ENCODE measurements at places on chromosomes 7 and 10. TPM values are rescaled to one million over a fixed set of nuclear protein-coding genes. Genes with fewer than 3 reads are reported as not detected.

- no peak overlapping the region for H3K4me3 ChIP-seq
- no peaks in the 10 kb centered on the region for H3K27me3 ChIP-seq
- H3K27ac ChIP-seq: no peak overlapping the region
- H3K36me3 ChIP-seq: no peaks in the 10 kb centered on the region
Measured at GRCh38 chr7:90473814-90474213, 4.4 kb downstream of the PTTG1IP2 start.

EPO gene
- total RNA-seq: not detected

DGKI gene
- total RNA-seq: 2.0 TPM

CAMK1D gene
- 9.8 TPM for total RNA-seq

TNRC18 gene
- total RNA-seq: 101 TPM

Data from esophagus muscularis mucosa (tissue), 4 donors.